ENCODE measurements at places on chromosomes 11 and 22.

- DNase-seq: no peak
Measured at GRCh38 chr11:134098566-134099184, 29.8 kb downstream of the JAM3 start.

GRCh38 chr11:132208477-132209055 is 838.2 kb downstream of the NTM start:
- no peak for DNase-seq

- no peak for DNase-seq
Measured at GRCh38 chr11:120869097-120869496, 154.8 kb upstream of the TBCEL start.

DNA sequence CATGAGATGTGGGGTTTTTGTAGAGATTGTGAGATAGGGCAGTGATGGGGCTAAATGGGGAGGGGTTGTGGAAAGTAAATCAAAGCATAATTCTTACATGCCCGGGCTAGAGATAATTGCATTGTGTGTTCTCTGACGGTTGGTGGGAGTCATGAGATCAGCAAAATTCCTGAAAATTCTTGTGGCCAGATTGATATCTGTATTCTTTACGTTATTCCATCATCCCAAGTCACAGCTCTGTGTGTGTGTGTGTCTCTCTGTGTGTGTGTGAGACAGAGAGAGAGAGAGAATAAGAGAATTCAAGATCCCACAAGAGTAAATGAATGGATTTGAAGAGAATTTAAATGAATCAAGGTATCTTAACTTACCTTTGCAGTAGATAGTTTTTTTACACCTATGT is 138.6 kb upstream of the ARHGAP20 start:
- no peak for DNase-seq

DNA sequence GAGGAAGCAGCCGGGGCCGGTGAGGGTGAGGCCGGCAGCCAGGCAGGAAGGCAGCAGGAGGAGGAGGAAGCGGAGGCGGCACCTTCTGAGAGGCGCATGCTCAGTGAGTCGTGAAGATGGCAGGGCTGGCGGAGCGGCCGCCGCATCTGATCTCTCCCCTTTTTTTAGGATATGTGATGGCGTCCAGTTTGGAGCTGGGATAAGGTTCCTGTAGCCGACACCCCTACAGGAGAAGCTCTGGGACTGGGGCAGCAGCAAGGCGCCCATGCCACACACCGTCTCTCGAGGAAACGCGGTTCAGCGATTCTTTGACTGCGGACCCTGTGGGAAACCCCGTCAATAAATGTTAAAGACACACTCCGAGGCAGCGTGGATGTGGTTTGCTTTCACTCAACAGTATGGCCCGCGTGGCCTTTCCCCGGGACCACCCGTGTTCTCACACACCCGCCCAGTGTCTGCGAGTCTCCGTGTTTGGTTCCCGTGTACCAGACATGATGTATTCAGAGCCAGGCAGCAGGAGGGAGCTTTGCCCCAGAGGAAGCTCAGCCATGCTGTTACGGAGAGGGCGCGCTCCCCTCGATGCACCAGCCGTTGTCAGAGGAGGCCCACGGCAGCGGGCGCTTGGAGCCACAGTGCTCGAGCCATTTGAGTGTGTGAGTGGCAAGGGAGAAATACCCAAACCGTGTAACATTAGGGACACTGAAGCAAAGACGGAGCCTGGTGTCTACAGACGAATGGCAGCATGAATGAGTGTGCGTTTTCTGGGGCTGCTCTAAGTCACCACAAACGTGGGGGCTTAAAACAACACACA is 27.7 kb upstream of the PARVB start:
- peak; percentile 75 for DNase-seq

DNA sequence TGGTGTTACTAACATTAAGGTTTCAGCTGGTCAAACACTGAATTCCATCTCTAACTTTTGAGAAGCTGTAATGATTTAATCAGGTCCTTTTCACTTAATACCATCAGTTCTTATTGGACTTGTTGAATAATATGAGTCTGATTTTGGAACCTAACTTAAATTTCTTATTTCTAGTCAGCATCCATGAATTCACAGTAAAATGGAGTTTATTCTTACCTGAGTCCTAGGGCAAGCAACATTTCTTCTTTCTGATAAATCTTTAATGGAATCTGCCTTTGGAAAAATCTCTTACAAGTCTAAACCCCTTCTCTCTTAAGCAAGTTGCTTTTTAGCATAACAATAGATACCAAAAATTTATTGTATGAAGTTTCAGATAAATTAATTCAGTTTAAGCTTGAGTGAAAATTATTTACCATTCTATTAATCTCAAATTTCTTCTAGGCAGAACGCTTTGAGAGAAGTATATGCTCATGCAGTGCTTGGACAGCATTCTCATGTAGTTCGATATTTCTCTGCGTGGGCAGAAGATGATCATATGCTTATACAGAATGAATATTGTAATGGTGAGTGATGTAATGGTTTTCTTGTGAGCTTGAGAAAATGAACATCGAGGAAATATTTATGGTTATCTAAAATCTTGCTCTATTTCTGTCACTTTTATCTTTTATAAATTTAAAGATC is 3.4 kb downstream of the WEE1 start:
- no peak for DNase-seq
